ENCODE measurements at places on chromosomes 4 and X.

DNA sequence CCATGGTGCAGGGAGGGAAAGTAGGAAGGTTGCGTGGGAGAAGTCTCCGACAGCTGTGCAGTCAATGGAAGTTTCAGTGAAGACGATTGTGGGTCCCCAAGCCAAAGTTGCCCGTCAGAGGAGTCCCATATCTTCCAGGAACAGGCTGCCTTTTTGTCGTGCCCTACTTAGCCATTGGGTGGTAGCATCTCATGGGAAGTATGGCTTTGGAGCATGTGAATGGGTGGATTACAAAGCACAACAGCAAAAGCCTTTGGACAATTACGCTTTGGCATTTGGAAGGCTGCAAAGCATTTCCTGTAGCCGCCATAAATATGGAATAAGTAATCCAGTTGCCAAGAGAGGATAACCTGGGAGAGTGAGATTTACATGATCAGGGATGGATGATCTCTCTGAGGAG is 300.7 kb upstream of the BOD1L1 start:
- no peak for DNase-seq

- DNase-seq: no peak
Observed at GRCh38 chrX:29012867-29013266, 425.6 kb downstream of the IL1RAPL1 start.

GRCh38 chr4:160846121-160846520 is 1317.7 kb downstream of the FSTL5 start:
- DNase-seq: no peak

- no peak for DNase-seq
Observed at GRCh38 chr4:108693211-108693610, 42.8 kb downstream of the OSTC start.

DNA sequence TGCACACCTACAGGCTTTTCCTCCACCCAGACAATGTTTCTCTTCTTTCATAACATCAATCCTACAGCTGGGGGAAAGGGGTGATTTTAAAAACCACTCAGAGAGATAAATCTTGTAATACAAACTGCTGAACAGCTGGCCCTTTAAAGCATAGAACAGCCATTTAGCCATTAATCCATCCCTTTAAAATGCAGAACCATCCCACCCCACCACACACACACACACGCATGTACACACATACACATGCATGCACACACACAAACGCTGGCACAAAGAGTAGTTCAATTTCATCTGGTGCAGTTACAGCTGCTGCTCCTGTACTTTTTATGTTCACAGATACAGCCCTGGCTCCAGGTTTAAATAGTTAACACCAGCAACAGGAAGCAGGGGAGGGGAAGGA is 426.1 kb downstream of the MID1IP1 start:
- DNase-seq: no peak

DNA sequence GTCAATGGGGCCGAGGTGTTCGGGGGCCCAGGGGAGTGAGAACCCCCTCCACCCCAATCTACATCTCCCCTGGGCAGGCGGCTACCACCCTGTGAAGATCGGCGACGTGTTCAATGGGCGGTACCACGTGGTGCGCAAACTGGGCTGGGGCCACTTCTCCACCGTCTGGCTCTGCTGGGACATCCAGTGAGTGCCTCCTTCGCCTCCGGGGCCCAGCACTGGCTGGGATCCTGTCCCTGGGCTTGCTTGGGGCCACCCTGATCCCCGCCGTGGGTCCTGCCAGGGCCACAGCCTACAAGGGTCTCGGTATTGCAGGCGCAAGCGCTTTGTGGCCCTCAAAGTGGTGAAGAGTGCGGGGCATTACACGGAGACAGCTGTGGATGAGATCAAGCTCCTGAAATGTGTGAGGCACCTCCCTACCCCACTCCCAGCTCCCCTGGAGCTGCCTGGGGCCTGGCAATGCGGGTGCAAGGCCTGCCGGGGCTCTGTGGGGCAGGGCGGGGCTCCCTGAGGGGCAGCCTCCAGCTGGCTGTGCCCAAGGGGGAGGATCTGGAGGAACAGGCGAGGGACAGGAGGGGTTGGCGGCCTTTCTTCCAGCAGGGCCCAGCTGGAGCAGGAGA is 697 bp downstream of the SRPK3 start:
- no peak for DNase-seq

GRCh38 chr4:127250577-127250976 is 382.2 kb upstream of the INTU start:
- DNase-seq: no peak

- no peak for DNase-seq
Observed at GRCh38 chr4:85725721-85726170, 250.8 kb downstream of the ARHGAP24 start.

GRCh38 chrX:13658602-13659001 is 5.7 kb downstream of the TCEANC start:
- no peak for DNase-seq

GRCh38 chrX:54494989-54495813 is 833 bp downstream of the FGD1 start:
- DNase-seq: no peak

GRCh38 chrX:133561251-133561650 is 146.0 kb upstream of the GPC4 start:
- DNase-seq: no peak

DNA sequence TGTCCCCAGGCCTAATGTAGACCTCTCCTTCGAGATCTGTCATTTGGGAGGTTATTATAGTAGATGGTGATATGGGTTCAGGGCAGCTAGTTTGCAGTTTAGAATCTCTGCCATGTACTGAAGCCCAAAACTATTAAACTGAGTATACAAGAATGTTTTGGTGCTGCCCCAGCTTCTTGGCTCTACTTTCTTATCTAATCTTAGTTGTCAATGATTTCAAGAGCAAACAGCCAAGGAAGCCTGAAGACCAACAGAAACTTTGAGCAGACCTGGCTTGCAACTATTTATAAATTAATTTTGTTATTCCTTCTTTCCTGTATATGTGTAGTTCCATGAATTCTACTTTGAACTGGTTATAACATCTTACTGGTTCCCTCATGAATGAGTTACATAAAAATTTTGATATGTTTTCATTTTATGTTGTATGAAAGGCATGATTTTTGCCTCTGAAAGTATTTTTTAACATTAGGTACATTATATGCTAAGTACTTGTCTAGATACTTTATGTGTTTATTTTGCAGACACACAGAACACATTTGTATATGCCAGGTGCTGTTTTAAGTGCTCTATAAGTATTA is 2.0 kb upstream of the MGST2 start:
- no peak for DNase-seq

- no peak for DNase-seq
Observed at GRCh38 chrX:69016293-69016941, 148.8 kb downstream of the PJA1 start.

DNA sequence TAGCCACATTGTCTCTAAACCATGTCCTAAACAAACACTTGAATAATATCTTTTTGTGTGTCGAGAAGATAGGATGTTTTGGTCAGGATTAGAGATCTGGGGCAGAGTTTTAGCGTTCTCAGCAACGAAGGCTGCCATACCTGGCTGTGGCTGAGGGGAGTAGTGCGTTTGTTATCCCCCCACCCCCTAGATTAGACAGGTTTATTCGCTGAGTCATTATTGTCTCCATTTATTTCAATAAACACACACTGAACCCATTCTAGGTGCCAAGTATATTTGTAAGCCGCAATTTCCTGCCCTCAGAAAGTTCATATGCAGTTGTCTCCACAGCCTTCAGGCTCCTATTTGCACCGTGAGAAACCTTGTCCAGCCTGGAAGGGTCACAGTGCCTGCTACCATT is 1684.8 kb upstream of the TENM3 start:
- DNase-seq: no peak

GRCh38 chr4:187366530-187366929 is 629.0 kb upstream of the ZFP42 start:
- no peak for DNase-seq

GRCh38 chr4:86416081-86416480 is 56.2 kb upstream of the MAPK10 start:
- no peak for DNase-seq

- no peak for DNase-seq
Observed at GRCh38 chr4:21982087-21982486, 33.5 kb upstream of the KCNIP4 start.

DNA sequence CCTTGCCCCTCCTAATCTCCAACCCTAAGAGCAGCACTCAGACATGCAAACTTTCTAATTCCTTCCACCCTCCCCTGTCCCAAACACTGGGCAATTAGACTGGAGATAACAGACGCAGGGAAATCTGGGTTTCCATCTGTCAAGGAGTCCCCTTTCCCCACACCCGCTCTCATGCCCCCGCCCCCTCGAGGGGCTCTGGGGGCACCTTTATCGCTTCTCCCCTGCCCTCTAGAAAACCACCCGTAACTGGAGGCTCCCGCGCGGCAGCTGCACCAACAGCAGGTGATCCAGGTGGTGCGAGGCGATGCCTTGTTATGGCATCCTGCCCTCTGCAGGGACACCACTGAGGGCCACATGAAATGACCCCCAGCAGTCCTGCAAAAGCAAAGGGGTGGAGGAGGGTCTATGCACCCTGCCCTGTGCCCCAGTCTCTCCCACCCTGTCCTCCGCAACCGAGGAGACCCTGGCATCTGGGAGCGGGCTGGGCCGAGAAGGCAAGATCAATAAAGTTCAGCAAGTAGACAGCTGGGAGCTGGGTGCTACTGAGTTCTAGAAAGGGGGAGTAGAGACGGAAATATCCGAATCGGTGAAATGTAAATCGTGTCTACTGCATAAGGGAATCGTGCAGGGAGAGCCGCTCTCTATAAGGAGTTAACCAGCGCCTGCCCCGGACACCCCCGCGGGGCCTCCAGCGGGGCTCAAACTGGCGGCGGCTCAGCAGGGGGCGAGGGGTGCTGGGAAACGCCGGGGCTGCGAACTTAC is 1.6 kb downstream of the KCTD8 start:
- no peak for DNase-seq

DNA sequence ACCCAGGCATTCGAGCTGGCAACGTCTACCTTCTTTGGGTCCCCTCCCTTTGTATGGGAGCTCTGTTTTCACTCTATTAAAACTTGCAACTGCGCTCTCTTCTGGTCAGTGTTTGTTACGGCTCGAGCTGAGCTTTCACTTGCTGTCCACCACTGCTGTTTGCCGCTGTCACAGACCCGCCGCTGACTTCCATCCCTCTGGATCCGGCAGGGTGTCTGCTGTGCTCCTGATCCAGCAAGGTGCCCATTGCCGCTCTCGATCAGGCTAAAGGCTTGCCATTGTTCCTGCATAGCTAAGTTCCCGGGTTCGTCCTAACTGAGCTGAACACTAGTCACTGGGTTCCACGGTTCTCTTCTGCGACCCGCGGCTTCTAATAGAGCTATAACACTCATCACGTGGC is 183.5 kb upstream of the GALNTL6 start:
- DNase-seq: no peak
